Peyer's patch (tissue), 4 donors: ENCODE measurements at places on chromosomes 3 and 15. TPM values are rescaled to one million over a fixed set of nuclear protein-coding genes. Genes with fewer than 3 reads are reported as not detected.

GRCh38 chr3:67462187-67462586 lies 192.2 kb downstream of the SUCLG2 start:
- no peak for DNase-seq
- H3K4me1 ChIP-seq: no peaks in the 10 kb centered on the region
- H3K36me3 ChIP-seq: no peaks in the 10 kb centered on the region

DNA sequence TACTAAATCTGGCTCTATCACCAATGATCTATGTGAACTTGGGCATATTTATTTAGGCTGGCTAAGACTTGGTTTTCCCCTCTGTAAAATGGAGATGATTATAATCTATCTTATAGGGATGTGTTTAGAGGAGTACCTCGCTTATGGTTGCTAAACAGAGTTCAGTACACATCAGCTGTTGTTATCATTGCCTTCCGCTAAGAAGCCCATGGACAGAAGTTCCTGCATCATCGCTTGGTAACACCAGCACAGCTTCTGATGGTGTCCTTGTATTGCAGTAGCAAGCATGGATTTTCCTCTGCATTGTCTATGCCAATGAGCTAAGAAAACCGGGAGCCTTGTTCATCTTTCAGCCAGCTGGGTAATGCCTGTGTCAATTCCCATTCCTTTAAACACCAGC lies 73.1 kb upstream of the LRTM1 start:
- no peaks in the 10 kb centered on the region for H3K4me1 ChIP-seq
- H3K27ac ChIP-seq: no peak overlapping the region
- no peak overlapping the region for H3K4me3 ChIP-seq
- H3K27me3 ChIP-seq: no peaks in the 10 kb centered on the region
- H3K36me3 ChIP-seq: no peaks in the 10 kb centered on the region
- DNase-seq: no peak

DNA sequence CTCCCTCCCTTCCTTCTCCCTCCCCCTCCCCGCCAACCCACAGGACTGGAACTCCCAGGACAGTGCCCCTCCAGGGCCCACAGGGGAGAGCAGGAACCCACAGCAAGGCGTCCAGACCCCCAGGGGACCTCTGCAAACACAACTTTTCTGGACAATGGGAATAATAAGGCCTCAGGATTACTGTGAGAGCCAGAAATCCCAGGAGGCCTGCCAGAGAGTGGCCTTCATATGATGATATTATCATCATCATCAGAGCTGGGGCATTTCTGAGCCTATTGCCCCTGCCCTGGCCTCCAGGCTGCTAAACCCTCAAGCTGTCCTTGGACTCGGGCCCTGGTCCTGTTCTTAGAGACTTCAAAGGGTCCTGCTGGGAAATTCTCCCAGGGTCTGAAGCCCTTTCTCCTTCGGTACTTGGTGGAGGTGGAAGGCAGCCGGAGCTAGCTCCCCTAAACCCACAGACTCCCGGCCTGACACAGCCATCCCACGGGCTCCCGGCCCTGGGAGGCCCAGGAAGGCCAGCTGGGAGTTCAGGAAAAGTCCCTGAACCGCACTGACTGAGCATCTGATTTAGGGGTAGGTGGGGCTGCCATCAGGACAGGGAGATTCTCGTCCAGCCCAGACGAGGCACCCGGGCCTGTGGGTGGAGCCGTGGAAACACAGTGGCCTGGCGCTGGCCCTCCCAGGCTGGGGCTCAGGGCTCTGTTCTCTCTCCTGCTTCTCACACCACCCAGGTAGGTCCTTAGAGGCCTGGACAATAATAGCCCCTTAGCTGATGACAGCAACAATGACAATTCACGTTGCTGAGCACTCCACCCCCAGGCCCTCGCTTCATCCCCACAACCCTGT lies 4.9 kb downstream of the CALML4 start:
- no peaks in the 10 kb centered on the region for H3K27me3 ChIP-seq
- H3K36me3 ChIP-seq: no peaks in the 10 kb centered on the region
- no peaks in the 10 kb centered on the region for H3K4me1 ChIP-seq

- H3K27ac ChIP-seq: no peak overlapping the region
- H3K4me1 ChIP-seq: no peaks in the 10 kb centered on the region
- H3K27me3 ChIP-seq: no peaks in the 10 kb centered on the region
- H3K36me3 ChIP-seq: no peaks in the 10 kb centered on the region
- no peak overlapping the region for H3K4me3 ChIP-seq
- DNase-seq: no peak
These were observed 124.6 kb upstream of the CADPS start for GRCh38 chr3:62999791-63000190.

- H3K36me3 ChIP-seq: no peaks in the 10 kb centered on the region
- H3K27me3 ChIP-seq: no peaks in the 10 kb centered on the region
- no peak overlapping the region for H3K27ac ChIP-seq
- DNase-seq: no peak
- H3K4me3 ChIP-seq: no peak overlapping the region
These were observed 32.1 kb downstream of the CD200 start for GRCh38 chr3:112365035-112365434.

- no peaks in the 10 kb centered on the region for H3K36me3 ChIP-seq
- no peak overlapping the region for H3K4me3 ChIP-seq
- H3K27me3 ChIP-seq: no peaks in the 10 kb centered on the region
- H3K4me1 ChIP-seq: no peaks in the 10 kb centered on the region
These were observed 66.3 kb downstream of the ATP2B2 start for GRCh38 chr3:10438902-10439610.

GRCh38 chr3:195077611-195078540 lies 193.1 kb downstream of the XXYLT1 start:
- no peaks in the 10 kb centered on the region for H3K36me3 ChIP-seq
- no peak for DNase-seq
- no peaks in the 10 kb centered on the region for H3K4me1 ChIP-seq
- no peak overlapping the region for H3K4me3 ChIP-seq
- no peak overlapping the region for H3K27ac ChIP-seq
- H3K27me3 ChIP-seq: no peaks in the 10 kb centered on the region

LARP6 gene
- 23.9 TPM for total RNA-seq

SRP14 gene
- total RNA-seq: 152 TPM

ANXA2 gene
- total RNA-seq: 590 TPM

PCSK6 gene
- total RNA-seq: 14.9 TPM

GHSR gene
- total RNA-seq: not detected

UQCC5 gene
- total RNA-seq: 7.7 TPM

LDHAL6B gene
- total RNA-seq: not detected

PIF1 gene
- total RNA-seq: 8.5 TPM
